Glutamatergic neuron (in vitro differentiated cells): ENCODE measurements at places on chromosomes 3 and 15. TPM values are rescaled to one million over a fixed set of nuclear protein-coding genes. Genes with fewer than 3 reads are reported as not detected.

GRCh38 chr15:67915461-67916374 is 75.9 kb upstream of the RNU6-1 start:
- peaks cover 5% of the 10 kb centered on the region for H3K36me3 ChIP-seq
- H3K4me1 ChIP-seq: peaks cover 42% of the 10 kb centered on the region
- peaks cover 6% of the 10 kb centered on the region for H3K27me3 ChIP-seq

The SNX22 gene
- total RNA-seq: 4.6 TPM

GRCh38 chr15:35956056-35956455 is 410.1 kb upstream of the DPH6 start:
- no peak overlapping the region for H3K27ac ChIP-seq
- no peaks in the 10 kb centered on the region for H3K36me3 ChIP-seq
- no peak overlapping the region for H3K4me3 ChIP-seq
- H3K27me3 ChIP-seq: no peaks in the 10 kb centered on the region
- DNase-seq: no peak
- H3K4me1 ChIP-seq: peaks cover 9% of the 10 kb centered on the region

GRCh38 chr3:189961522-189962161 is 159.1 kb downstream of the P3H2 start:
- no peaks in the 10 kb centered on the region for H3K4me1 ChIP-seq
- H3K27ac ChIP-seq: no peak overlapping the region
- no peaks in the 10 kb centered on the region for H3K36me3 ChIP-seq
- no peaks in the 10 kb centered on the region for H3K27me3 ChIP-seq

GRCh38 chr15:76905855-76906254 is 715 bp upstream of the SCAPER start:
- no peaks in the 10 kb centered on the region for H3K36me3 ChIP-seq
- no peak for DNase-seq
- H3K27me3 ChIP-seq: peaks cover 5% of the 10 kb centered on the region
- H3K4me1 ChIP-seq: peaks cover 21% of the 10 kb centered on the region
- H3K27ac ChIP-seq: peak overlapping the region; percentile 96

- H3K4me1 ChIP-seq: no peaks in the 10 kb centered on the region
- no peaks in the 10 kb centered on the region for H3K36me3 ChIP-seq
- DNase-seq: no peak
- H3K27ac ChIP-seq: no peak overlapping the region
Observed at GRCh38 chr3:5456199-5456598, 268.7 kb downstream of the EDEM1 start.

The CFAP100 gene
- not detected for total RNA-seq

The ALPK3 gene
- total RNA-seq: 6.8 TPM

The SLC22A14 gene
- total RNA-seq: 0.93 TPM

The TJP1 gene
- 129 TPM for total RNA-seq

The SCG3 gene
- total RNA-seq: 219 TPM

- peaks cover 4% of the 10 kb centered on the region for H3K27me3 ChIP-seq
- no peak overlapping the region for H3K4me3 ChIP-seq
- DNase-seq: no peak
Observed at GRCh38 chr3:23206366-23206765, 3.2 kb downstream of the UBE2E2 start.

DNA sequence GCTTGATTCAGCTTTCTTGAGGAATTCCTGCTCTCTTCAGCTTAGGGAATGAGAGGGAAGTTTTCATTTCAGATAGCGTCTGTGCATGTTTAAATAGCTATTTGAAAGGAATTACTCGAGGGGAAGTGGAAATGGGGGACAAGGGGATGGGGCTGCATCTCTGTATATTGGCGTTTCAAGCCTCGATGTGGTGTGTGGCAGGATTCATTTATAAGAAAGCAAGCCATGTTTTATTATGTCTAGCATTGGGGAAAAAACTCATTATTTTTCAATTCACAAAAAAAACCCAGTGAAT is 1.0 kb downstream of the ATP2C1 start:
- peaks cover 7% of the 10 kb centered on the region for H3K27me3 ChIP-seq
- H3K27ac ChIP-seq: peak overlapping the region; percentile 97
- no peaks in the 10 kb centered on the region for H3K36me3 ChIP-seq

DNA sequence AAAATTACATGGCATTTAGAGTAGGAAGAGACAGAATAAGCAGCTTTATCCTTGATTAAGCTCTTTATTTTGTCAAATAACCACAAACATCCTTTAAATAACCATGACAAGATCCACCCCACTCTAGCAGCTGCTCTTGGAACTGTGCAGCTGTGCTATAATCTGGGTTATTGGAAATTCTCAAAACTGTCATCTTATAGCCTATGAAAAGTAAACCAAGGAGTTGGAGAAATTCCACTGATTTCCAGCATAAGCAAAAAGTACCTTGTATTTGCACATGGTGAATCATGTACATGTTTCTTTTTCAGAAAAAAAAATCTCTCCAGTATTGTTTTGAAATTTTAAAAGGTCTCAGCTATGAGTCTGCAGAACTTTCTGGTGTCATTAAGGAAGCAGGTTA is 88.8 kb upstream of the ABI3BP start:
- H3K4me1 ChIP-seq: no peaks in the 10 kb centered on the region
- DNase-seq: no peak
- H3K27ac ChIP-seq: no peak overlapping the region
- no peaks in the 10 kb centered on the region for H3K36me3 ChIP-seq

DNA sequence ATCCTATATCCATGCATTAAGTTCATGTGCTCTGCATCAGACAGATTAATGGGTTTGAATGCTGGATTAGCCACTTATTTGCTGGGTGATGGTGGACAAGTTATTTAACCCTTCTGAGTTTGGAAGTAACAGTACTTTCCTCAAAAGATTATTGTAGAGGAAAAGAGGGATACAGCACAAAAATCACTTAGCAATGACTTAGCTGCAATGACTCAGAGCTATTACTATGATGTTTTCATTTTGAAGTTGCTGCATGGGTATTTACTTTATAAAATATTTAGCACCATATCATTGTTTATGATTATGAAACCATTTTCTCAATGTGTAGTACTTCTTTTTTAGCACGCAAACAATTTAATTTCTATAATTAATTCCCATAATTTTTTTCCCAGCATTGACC is 248.4 kb downstream of the MYRIP start:
- H3K36me3 ChIP-seq: no peaks in the 10 kb centered on the region
- no peak overlapping the region for H3K27ac ChIP-seq
- H3K4me3 ChIP-seq: no peak overlapping the region
- no peaks in the 10 kb centered on the region for H3K4me1 ChIP-seq
- H3K27me3 ChIP-seq: no peaks in the 10 kb centered on the region

DNA sequence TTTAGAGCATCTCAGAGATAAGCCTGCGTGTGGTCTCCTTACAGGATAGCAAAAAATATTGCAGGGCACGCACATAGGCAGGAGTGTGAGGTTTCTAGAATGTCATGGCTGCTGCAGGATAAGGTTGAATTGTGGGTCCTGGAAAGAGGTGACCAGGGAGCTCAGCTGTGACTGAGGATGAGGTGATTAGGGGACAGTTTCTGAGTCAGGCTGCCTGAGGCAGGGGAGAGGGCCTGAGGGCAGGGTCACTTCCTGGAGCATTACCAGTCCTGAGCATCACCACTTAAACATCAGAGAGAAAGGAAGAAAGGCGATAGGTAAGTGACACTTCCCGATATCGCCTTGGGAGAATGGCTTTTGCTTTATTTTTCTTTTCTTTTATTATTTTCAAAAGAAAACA is 813.8 kb downstream of the TUSC7 start:
- peak overlapping the region; percentile 20 for H3K27ac ChIP-seq
- H3K36me3 ChIP-seq: no peaks in the 10 kb centered on the region
- no peak overlapping the region for H3K4me3 ChIP-seq
- H3K4me1 ChIP-seq: peaks cover 21% of the 10 kb centered on the region
- DNase-seq: peak; percentile 19

DNA sequence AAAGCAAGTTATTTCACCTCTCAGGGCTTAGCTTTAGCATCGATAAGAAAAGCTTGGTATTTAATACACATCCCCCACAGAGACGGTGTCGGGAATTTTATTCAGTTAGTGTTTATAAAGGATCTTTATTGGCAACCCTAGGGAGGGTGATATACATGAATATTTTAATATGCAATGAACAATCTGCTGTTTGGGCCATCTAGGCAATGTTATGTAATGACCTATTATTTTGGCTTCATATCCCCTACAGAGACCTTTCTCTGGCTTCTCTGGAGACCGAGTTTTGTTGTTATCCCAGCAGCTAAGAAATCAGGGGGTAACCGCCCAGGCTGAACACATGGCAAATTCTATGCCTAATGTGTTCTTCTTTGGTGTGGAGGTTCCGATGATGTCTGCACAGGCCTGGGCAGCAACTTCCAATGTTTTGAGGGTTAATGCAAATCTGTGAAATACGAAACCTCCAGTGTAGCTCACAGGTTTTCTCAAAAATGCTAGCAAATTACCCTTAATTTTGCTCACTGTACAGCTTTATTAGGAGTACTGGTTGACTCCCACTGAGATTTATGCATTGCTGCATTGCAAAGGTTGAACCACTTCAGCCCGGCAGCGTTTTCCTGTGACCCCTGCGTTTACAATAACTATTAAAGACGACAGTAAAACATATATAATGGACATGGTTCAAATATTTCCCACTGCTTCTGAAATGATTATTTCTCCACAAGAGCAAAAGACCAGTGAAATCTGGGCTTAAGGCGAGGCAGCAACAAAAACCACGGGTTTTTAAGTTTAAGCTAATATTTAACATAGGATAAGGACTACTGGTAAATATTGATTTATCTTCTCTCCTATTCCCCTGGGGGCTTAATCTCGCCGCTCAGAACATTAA is 298.3 kb upstream of the NR2E3 start:
- H3K27me3 ChIP-seq: no peaks in the 10 kb centered on the region
- no peak overlapping the region for H3K27ac ChIP-seq
- H3K36me3 ChIP-seq: no peaks in the 10 kb centered on the region
- H3K4me3 ChIP-seq: no peak overlapping the region
- DNase-seq: no peak
- H3K4me1 ChIP-seq: peaks cover 14% of the 10 kb centered on the region

GRCh38 chr15:63997715-63998442 is 48.4 kb downstream of the DAPK2 start:
- H3K27ac ChIP-seq: no peak overlapping the region
- H3K4me3 ChIP-seq: no peak overlapping the region
- H3K4me1 ChIP-seq: peaks cover 7% of the 10 kb centered on the region
- DNase-seq: no peak
- peaks cover 7% of the 10 kb centered on the region for H3K27me3 ChIP-seq

DNA sequence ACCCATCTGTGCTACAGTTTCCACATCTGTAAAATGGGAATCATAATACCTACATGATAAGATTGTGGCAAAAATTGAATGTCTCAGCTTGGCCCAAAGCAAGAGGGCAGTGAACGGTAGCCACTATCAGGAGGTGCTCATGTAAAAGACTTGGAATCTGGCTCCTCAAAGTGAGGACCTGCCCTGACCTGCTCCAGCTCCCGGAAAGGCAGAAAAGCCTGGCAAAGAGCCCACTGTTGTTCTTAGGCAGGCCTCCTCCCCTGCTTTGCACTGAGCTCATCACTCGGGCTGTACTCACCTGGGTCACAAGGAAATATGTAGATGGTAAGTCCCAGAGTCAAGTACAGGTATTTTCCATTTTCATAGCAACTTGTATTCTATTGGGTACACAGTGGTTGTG is 250.7 kb upstream of the TBL1XR1 start:
- H3K4me3 ChIP-seq: no peak overlapping the region
- no peaks in the 10 kb centered on the region for H3K4me1 ChIP-seq
- H3K27ac ChIP-seq: no peak overlapping the region
- H3K27me3 ChIP-seq: no peaks in the 10 kb centered on the region
- no peaks in the 10 kb centered on the region for H3K36me3 ChIP-seq
- DNase-seq: no peak

DNA sequence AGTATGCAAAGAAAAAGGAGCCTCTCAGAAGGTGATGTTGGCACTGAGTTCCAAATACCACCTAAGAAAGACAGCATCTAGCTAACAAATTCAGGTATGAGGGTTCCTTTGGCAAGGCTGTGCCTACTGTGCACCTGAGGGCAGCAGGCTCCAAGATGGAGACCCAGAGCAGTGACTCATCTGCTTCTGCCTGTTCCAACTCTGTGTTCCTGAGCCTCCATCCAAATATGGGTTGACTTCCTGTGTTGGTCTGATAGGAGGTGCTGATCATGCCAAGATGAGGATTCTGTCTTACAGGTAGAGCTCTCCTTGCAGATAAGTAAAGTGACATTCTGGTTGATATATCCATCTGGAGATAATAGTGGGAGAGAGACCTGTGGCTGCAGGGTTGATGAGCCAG is 26.0 kb downstream of the SV2B start:
- no peak overlapping the region for H3K4me3 ChIP-seq
- no peak for DNase-seq
- H3K4me1 ChIP-seq: peaks cover 30% of the 10 kb centered on the region
- no peak overlapping the region for H3K27ac ChIP-seq

DNA sequence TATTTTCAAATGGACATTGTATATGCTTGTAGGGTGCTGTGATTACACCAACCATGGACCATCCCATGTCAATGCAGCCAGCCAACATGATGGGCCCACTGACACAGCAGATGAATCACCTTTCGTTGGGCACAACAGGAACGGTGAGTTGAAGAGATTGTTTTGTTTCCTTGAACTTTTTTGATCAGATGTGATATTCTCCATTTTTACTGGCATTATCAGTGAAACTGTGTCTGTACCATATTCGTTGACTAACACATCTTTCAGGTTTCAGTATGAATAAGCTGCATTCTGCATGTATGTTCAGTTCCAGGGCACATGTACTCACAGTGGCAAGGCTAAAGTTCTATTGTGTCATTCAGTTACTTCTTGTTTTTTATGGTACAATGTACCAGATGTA is 655.2 kb downstream of the RBMS3 start:
- no peak overlapping the region for H3K4me3 ChIP-seq
- H3K36me3 ChIP-seq: no peaks in the 10 kb centered on the region

The SLC24A5 gene
- total RNA-seq: not detected

DNA sequence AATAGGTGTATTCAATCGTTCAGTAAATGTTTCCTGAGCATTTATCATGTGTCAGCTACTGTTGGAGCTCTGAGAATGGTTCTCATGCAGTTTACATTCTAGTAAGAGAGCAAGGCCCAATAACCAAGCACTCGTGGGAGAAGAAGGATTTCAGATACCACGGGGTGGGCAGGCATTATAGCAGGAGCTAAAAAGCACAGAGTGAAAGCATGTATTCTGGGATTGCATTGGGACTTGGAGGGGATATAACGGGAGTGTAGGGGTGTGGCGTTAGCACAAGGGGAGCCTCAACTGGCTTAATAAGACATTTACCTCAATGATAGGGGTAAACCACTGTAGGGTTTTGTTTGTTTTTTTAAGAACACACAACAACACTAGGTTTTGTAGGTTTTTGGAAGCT is 1.6 kb upstream of the SIAH2 start:
- H3K27me3 ChIP-seq: peaks cover 4% of the 10 kb centered on the region
- peak overlapping the region; percentile 98 for H3K4me3 ChIP-seq
- no peak for DNase-seq
- H3K36me3 ChIP-seq: no peaks in the 10 kb centered on the region
- peaks cover 11% of the 10 kb centered on the region for H3K4me1 ChIP-seq
- H3K27ac ChIP-seq: no peak overlapping the region

GRCh38 chr3:125061170-125061569 is 5.4 kb upstream of the HEG1 start:
- peaks cover 9% of the 10 kb centered on the region for H3K36me3 ChIP-seq
- DNase-seq: no peak
- H3K27ac ChIP-seq: no peak overlapping the region

- peak overlapping the region; percentile 79 for H3K4me3 ChIP-seq
- H3K4me1 ChIP-seq: peaks cover 9% of the 10 kb centered on the region
- DNase-seq: peak; percentile 38
- peaks cover 40% of the 10 kb centered on the region for H3K27me3 ChIP-seq
- H3K36me3 ChIP-seq: peaks cover 4% of the 10 kb centered on the region
- peak overlapping the region; percentile 15 for H3K27ac ChIP-seq
Observed at GRCh38 chr15:74129586-74130154, 716 bp upstream of the ISLR2 start.

The CHRNA5 gene
- 55.3 TPM for total RNA-seq

- H3K27me3 ChIP-seq: peaks cover 3% of the 10 kb centered on the region
- H3K27ac ChIP-seq: no peak overlapping the region
- no peak overlapping the region for H3K4me3 ChIP-seq
- no peaks in the 10 kb centered on the region for H3K36me3 ChIP-seq
- peaks cover 6% of the 10 kb centered on the region for H3K4me1 ChIP-seq
- no peak for DNase-seq
Observed at GRCh38 chr3:5195605-5196004, 8.1 kb downstream of the EDEM1 start.
